Activated CD4-positive, alpha-beta T cell treated with anti-CD3 and anti-CD28 coated beads for 4 hours (primary cell): ENCODE measurements at places on chromosomes 4 and X.

DNA sequence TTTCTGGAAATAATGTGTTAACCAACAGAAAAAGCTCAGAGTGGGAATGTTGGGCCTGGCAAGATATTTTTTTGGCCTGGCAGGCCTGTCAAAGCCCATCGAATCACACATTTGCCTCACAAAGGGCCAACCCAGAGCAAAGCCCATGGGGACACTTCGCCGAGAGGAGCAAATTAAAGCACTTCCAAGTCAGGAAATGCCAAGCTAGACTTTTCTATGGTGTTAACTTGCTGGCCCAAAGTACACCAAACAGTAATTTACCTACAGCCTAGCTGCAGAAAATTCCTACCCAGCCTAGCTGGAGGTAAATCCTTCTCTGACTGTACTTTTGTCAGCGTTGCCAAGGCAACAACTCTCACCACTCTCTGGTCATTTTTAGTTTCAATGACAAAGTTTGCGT is 288.6 kb upstream of the LDB2 start:
- no peak for DNase-seq

GRCh38 chr4:135601351-135601750 is 1399.8 kb upstream of the PABPC4L start:
- DNase-seq: no peak

GRCh38 chr4:75723163-75724065 is 963 bp upstream of the USO1 start:
- DNase-seq: no peak

GRCh38 chr4:153905231-153905630 is 116.3 kb upstream of the SFRP2 start:
- DNase-seq: no peak

DNA sequence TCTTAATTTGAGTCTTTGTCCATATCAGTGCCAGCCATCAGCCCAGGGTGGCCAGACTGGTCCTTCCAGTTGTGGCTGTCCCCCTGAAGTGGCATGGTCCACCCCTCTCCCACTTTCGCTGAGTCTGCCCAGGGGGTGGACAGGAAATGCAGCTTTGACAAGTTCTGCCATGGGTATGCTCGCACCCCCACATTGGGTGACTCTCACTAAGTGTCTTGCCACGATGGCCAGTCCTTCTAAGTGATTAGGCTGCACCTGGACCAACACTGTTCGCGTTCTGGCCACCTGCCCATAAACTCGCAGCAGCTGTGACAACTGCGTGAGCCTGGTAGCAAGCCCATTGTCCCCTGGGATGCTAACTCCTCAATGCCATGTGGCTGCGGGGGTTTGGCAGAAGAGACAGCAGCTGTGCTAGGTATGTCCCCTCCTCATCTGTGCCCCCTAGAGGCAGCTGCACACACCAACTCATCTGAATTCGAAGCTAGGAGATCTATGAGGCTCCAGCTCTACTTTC is 10.0 kb upstream of the LNX1 start:
- DNase-seq: no peak

DNA sequence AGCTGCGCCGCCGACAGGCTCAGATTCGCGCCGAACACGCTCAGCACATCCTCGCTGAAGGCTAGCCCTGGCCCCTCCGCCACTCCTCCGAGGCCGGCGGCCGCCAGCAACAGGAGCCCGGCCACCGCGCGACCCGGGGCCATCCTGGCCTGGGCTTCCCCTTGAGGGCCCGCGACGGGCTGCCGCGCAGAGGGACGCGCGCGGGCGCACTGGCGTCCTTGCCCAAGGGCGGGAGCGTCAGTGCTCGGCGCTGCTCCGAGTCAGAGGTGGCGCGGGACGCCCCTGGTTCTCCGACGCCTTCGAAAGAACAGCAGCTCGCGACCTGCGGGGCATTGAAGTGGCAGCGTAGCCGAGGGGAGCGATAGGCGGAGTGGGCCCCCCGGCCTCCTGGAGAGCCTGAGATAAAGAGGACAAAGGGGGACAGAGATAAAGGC is 745 bp downstream of the SLC39A8 start:
- DNase-seq: peak; percentile 54

- DNase-seq: no peak
These were observed 765.7 kb upstream of the IGFBP7 start for GRCh38 chr4:57875829-57876392.

DNA sequence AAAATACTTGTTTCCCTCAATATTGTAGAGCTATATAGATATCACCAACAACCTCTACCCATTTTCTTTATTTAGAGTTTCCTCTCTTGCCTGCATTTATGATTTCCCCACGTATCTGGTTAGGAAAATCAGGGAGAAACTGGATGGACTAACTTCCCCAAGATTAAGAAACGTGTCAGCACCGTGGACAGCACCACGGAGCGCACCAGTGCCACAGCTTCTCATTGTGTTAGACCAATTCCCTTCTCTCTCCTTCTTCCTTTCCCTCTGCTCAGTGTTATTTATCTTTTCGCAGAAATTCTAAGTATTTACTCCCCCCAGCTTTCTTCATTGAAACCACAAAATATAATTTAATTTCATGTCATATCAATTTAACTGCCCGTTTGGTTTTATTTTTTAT is 568.6 kb upstream of the BOD1L1 start:
- no peak for DNase-seq

- DNase-seq: no peak
These were observed 65.8 kb upstream of the SLC4A4 start for GRCh38 chr4:71272976-71273375.

GRCh38 chr4:155033604-155034003 is 174.8 kb upstream of the NPY2R start:
- no peak for DNase-seq

- DNase-seq: no peak
These were observed 76.5 kb downstream of the ZNF518B start for GRCh38 chr4:10380735-10381134.

DNA sequence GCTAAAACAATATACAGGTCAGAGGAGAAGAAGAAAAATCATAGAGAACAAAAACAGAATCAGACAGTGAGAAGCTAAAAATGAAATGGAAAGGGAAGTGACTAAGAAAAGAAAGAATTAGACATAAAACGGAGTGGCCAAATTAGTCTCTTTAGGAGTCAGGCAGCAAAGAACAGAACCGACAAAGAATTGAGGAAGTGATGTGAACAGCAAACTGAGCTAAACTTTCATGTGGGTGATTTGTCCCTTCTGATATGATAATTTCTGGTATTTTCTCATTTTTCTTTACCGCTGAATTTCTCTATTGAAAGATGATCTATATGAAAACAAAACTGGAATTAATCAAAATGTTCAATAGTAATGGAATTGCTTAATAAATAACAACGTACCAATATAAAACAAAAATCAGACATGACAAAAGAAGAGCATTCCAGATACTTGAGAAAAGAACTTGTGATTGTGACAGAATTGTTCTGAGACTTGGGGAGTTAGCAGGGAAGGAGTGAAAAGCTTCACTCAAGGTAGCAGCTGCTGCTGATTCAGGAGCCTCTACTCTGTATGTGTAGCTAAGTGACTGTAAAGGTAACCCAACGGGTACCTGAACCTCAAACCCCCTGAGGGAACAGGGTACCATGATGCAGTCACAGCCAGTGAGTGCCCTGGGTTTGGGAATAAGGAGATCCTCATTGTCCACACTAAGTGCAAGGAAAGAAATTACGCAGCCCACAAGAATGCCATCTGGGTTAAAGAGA is 8.8 kb downstream of the TAPT1 start:
- DNase-seq: no peak

DNA sequence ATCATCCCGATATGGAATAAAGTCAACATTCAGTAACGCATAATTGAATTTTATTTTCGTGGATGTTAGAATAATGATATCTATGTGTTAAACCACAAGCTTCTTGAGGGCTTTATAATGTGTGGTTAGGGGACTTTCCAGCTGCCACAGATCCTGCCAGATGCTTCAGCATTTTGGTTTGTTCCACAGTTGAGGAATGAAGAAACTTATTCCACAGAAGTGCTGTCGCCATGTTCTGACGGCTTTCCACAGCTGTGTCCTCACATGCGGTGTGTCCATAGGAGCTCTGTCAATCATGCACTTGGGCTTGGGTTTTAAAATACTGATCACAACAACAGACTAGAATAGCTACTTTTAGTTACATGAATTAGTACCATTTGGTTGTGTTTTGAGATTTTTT is 411.9 kb downstream of the TRIML1 start:
- DNase-seq: no peak

GRCh38 chrX:33379839-33380238 is 168.5 kb upstream of the DMD start:
- no peak for DNase-seq

- DNase-seq: no peak
These were observed 46.7 kb downstream of the C4orf46 start for GRCh38 chr4:158624889-158625478.

DNA sequence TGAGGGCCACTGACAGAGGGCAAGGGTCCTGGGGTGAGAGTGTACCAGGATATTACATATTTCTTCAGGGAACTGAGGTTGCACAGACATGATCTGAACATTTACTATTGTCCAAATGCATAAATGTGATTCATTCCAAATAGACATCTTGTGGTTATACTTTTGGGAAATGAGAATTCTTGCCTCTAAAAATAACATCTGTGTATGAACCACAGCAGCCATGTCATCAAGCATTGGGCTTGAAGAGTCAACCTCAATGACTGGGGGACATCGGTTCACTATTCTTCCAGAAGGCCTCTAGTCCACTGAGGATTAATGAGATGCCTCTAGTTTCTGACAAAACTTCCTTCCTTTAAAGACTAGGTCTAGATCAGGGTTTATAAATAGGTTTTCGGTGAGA is 193.1 kb upstream of the GPC4 start:
- no peak for DNase-seq

DNA sequence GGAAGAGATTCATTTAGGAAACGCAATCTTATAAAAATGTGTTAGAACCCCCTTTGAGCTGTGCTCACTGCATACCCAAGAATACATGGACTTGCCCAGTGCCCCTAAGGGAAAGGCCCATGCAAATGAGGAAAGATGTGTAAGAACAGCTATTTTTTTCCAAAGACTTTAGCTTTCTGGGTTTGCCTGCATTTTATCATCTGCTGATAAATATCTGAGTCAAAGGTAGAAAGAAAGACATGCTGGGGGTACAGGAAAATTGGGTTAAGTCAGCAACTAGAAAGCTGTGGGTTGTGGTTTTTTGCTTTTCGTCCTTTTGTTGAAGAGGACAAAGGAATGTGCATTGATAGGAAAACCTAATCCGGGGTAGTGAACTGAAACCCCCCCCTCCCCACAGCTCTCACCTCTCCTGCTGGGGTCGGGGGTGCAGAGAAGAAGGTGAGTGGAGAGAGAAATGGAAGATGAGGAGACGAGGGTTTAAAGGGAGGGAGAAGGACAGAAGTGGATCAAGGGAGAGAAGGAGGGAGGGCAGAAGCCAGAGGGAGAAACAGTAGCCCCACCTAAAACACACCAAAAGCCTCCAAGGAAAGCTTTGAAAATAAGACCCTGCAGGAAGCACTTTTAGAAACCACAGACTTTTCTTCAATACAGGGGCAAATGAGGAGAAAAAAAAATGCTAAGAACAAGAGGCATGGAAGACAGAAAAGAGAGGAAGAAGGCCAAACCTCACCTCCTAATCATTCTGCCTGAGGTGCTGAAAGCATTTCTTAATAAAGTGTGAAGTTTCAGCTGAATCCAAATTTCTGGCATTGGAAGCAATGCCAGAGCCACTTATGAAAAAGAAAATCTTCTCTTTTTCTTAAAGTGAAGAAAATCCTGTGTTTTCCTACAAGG is 49.3 kb downstream of the KDR start:
- no peak for DNase-seq

DNA sequence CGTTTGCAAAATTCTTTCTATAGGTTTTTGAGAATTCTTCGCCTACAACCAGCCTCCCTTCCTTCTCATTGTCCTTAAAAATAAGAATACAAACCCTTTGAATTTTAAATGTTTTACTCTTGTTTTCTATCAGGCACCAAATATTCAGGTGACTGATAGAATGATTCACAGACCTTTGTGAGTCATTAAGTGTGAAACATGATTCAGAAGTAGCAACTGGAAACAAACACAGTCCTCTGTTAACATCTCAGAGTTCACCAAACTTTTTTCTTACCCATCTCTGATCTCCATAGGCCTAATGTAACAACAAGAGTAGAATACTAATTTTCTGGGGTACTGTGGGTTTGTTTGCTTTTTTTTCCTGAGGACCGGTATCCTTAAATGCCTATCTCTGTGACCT is 63.4 kb upstream of the MAB21L2 start:
- DNase-seq: no peak

DNA sequence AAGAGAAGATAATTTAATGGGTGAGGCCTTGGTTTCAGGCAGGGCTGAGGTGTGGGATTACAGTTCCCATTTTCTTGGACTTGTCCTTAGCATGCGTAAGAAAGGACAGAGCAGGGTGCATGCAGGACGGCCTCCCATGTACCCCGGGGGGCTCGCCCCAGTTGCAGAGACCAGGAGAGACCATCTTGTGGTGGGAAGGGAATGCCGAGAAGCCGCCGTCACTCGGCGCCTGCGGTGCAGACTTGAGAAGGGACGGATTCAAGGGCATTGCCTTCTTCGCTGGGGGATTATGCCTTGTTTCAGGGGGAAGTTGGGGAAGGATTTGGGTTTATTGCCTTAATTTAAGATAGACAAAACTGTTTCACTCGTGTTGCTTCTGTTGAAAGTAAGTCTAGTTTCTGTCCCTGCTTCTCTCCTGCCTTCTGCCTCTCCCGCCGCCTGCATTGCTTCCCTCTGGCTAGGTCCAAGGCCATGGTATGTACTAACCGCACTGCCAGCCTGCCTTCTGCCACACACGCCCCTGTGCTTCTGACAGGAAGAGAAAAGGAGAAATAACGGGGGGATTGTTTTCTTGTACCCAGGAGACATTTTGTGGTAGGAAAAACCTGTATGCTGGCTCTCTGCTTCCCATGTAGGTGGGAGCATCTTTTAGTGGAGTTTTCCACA is 175.9 kb downstream of the DCLK2 start:
- DNase-seq: no peak

DNA sequence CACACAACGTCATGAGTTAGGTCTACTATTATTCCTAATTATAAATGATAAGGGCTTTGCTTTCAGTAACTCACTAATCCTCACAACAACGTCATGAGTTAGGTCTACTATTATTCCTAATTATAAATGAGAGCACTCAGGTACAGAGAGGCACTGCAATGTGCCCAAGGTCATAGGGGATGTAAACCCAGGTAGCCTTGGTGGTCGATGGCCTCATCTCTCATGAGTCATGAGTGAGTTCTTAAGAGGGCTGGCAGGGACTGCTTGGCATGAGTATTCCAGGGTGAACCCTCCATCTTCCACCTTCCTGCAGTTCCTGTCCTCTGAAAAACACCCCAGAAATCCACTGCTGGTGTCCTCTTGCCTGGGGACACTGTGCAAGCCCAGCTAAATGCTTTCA is 317.1 kb downstream of the STK32B start:
- DNase-seq: no peak

DNA sequence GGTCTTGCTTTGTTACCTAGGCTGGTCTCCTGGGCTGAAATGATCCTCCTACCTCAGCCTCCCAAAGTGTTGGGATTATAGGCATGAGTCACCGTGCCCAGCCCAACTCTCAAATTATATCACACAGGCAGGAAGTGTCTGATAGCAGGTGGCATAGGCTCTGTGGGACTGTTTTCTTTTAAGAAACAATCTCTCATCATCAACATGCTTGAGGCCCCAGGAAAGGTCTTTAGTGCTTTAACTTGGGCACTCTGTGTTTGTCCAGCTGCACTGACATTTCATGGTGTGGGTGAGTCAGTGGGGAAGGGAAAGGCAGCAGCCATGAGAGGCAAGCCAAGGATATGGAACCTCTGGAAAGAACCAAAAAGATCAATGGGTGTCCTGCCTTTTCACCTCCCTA is 88.1 kb upstream of the TSPAN5 start:
- DNase-seq: no peak
